ENCODE measurements at places on chromosomes 13 and 19.

DNA sequence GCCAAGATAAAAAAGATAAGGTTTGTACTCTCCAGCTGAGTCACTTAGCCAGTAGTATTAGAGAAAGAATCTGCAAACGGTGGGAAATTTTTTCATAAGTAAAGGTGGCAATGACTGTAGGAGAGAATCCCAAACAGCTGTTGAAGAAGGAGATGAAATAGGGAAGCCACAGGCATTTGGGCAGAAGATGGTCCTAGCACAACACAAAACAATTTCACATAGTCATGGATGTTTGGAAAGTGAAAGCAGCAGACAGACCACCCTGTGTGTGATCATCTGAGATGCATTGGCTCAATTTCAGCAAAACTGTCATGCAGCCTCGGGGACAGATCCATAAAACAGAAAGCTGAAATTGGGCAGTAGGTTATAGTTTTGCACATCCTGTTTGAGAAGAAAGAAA lies 2832.4 kb downstream of the PCDH9 start:
- DNase-seq = no peak

DNA sequence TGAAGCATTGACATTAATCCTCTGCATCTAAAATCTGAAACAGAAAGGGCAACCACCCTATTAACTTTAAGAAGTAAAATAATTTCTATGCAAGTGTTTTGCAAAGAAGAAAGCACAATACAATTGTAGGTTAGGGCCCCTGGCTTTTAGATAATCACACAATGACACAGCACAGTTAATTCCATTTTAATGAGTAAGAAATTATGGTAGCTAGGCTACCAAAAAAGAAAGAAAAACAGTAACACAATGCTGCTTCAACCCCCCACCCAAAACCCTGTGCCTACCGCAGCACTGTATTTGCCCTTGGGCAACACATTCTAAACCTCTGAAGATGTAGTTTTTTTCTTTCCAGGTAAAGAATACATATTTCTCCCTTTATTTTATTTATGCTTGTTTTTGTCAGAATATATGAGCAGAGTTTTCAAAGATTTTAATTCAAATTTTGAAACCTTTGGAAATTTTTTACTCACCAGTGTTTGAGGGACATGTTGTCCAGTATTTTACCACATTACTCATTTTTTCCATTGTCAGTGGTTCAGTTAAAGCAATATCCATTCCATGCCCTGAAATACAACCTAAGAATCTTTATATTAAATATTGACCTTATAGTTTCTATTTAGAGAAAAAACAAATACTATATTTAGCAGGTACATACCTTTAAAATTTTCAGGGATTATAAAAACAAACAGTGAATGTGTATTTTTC lies 21.1 kb downstream of the SOHLH2 start:
- no peak for DNase-seq

- no peak for DNase-seq
Measured at GRCh38 chr13:85366759-85367417, 432.3 kb downstream of the SLITRK6 start.

GRCh38 chr19:2477732-2478191 lies 1.8 kb downstream of the GADD45B start:
- no peak for DNase-seq

- no peak for DNase-seq
Measured at GRCh38 chr13:56349866-56350265, 790.9 kb upstream of the PRR20A start.

DNA sequence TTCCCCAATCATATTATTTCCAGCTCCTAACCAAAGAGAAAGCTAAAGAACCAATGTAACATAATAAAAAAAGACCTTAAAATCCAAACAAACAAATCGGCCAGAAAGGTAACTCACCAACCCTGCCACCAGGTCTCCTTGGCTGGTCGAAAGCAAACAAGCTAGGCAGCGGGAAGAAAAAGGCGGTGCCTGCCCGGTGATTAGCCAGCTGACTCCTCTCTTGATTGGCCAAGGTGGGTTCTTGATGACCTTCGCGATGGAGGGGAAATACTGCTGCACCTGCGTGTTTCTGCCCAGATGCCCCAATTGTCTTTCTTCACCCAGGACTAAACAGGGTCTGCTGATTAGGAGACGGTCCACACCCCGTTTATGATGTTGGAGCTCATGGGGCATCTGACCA lies at the start of gene NLRP11:
Gene NLRP11 (minus strand): TSS at position 154 of the 400 bp plus-strand sequence. CDS start 13,825 bp downstream, outside the sequence.
- no peak for DNase-seq

DNA sequence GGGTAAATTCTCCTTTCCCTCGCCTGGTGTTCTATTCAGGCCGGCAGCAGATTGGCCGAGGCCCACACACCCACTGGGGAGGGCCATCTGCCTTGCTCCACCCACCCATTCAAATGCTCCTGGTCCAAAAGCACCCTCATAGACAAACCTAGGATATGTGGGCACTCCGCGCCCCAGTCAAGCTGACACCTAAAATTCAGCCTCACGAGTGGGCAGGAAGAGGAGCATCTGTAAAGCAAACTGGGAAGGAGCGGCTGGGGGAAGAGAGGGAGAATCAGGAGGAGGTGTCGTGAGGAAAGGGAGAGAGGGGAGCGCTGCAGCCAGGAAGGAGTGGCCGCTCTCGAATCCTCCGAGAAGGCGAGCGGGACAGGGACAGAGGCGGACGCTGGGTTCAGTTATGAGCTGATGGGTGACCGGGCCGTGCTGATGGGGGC lies 136.9 kb downstream of the USP12 start:
- no peak for DNase-seq

- peak; percentile 80 for DNase-seq
Measured at GRCh38 chr13:73722120-73722519, 412.1 kb downstream of the KLF12 start.

- no peak for DNase-seq
Measured at GRCh38 chr19:36246006-36246481, 31.1 kb downstream of the ZNF146 start.

DNA sequence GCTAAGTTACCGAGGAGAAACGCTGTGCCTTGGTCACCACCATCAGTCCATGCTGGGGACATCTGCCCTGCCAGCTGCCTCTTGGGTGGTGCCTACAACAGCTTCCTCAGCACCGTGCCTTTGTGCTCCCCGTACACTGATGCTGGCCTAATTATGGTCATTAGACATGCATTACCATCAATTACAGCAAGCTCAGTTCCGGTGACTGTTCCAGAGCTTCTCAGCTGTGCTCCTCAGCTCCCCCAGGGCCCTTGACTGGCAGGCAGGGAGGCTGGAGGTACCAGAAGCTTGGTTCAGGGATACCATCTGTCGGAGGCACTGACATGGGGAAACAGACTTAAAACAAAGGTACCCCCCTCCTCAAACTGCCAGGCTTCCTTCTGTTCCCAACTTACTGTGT lies 40.2 kb downstream of the CILP2 start:
- no peak for DNase-seq

DNA sequence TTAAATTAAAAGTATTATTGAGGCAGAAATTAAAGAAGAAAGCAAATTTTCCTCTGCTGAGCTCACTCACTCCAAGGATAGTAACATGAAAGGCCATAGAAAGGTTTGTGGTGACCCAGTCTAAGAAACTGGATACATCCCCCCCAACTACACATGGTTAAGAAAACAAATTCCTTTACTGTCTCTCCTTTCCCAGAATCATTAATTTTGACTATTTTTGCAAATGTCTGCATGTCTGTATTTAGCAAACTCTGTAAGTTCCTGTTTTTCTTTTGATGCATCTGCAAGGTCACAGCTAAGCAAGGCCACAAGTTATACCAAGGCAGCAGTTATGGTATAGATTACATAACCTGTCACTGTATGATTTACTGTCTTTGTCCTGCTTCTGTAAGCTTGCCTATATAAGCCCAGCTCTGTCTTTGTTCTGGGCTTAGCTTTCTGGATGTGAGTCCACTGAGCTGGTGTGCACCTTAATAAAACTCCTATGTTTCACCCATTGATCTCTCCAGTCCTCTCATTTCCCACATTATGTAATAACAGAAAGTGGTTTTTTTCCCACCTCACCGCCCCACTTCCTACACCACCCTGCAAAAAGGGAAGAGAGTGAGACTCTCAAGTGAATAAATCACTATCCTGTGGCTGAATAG lies 8.5 kb upstream of the ZNF83 start:
- no peak for DNase-seq

GRCh38 chr13:66462187-66462586 lies 767.9 kb downstream of the PCDH9 start:
- no peak for DNase-seq

DNA sequence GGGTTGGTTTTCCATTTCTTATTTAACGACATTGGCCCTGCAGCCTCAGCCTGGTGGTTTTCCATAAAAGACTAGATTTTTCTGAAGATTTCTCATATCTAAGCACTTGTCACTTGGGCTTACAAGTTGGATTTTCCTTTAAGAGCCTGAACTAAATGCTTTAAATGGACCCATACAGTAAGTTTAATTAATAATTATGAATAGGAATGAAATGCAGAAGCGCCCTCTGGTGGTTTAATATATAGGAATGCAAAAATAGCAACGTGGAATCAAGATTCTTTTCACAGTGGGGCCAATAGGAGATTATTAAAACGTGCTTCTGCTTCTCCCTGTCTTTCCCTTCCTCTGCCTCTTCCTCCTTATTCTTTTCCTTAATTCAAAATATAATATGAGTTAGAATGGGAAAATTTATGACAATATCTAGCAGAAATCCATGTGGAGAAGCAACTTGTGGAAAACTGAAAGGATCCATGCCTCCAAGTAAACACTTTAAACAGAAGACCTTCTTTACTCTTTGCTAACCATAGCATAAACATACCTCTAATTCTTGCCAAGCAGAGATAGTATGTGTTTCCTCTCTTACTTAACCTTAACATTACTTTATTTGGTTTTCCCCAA lies 324.0 kb downstream of the GPC5 start:
- peak; percentile 8 for DNase-seq

DNA sequence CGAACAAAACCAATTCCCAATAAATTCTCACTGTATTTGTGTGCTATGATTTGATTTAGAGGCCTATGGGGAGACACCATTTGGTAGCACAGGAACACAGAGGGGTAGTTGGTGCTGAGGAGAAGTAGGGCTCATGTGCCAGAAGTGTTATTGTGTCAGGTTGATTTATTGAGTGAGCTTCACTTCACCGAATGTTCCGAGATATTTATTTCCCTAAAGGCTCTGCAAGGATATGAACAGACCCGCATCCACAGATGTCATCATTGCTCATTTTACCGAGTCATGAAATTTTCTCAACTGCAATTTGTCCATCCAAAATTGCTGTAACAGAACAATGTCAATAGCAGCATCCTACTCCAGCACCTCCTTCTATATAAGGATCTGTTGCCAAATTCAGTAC lies 69.5 kb downstream of the DACH1 start:
- DNase-seq = no peak

DNA sequence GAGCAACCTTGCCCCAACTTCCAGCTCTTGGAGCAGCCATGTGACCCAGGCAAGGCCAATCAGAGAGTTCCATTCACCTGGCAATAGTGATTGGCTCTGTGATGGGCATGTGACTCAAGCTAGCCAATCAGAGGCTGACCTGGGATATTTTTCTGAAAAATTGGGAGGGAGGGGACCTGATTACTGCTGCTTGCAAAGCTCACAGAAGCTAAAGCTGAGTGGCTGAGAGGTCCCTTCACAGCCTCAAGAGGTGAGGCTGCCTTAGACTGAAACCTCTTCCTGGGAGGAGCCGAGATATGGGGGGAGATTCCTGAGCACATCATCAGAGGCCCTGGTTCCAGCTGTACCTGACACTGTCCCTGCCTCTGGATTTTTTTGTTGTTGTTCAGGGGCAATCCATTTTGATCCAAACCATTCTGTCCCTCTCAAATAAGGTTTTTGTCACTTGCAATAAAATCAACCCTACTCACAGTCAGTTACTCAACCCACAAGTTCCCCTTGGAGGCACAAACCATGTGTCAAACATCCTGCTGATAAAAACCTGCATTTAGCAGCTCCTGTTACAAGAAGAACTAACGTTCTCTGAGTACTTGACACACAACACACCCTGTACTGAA lies 4.8 kb downstream of the CIB3 start:
- DNase-seq = peak; percentile 11

DNA sequence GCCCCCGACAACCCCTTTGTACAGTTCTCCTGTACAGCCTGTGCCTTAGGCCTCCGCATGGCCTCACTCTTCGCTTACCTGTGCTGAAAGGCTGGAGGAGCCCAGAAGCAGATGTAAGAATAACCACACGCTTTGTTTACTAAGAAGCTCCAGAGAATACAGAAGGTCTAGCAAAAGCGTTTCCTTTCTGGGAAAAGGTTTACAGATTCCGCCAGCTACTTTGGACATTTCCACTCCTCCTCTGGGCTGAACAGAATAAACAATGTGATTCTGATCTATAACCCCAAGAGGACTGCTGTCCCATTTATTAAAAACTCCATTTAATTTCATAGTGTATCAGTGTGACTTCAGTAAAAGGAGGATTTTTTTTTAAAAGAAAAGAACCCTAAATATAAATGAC lies 339.2 kb downstream of the DNAJC15 start:
- no peak for DNase-seq

DNA sequence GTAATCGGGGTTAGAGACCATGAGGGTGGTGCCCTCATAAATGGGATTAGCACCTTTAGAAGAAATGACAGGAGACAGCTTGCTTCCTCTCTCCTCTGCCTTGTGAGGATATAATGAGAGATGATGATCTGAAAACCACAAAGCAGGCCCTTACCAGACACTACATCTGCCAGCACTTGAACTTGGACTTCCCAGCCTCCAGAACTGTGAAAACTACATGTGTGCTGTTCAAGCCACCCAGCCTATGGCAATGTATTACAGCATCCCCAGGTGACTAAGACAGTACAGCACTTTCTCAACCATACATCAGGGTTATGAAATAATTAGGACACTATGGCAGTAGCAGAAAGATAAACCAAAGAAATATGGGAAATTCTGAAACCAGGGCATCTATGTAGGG lies 7.4 kb downstream of the ZNF564 start:
- no peak for DNase-seq

DNA sequence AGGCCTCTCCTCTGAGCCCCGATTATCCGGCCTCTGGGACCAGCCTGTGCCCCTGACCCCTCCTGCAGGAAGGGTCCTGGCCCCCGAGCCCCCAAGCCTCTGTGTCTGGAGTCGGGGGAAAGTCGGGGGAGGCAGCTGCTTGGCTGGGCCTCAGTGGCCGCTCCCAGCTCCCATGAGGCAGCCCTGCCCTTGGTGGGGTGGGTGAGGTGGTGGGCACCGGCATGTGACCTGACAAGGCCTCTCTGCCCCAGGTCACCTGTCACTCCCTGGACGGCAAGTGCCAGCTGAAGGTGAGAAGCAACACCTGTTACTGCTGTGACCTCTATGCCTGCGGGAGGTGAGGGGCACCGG lies 41.5 kb downstream of the TMEM255B start:
- no peak for DNase-seq
